ENCODE measurements at places on chromosomes 2 and 18. TPM values are rescaled to one million over a fixed set of nuclear protein-coding genes. Genes with fewer than 3 reads are reported as not detected.

- no peak for DNase-seq
Measured at GRCh38 chr2:118255771-118256372, 167.6 kb downstream of the INSIG2 start.

- no peak for DNase-seq
Measured at GRCh38 chr18:60664736-60665135, 292.2 kb upstream of the MC4R start.

GRCh38 chr2:79394485-79394859 lies 118.4 kb upstream of the CTNNA2 start:
- DNase-seq, result no peak

GRCh38 chr18:12422936-12423335 lies 15.2 kb downstream of the PRELID3A start:
- no peak for DNase-seq

- no peak for DNase-seq
Measured at GRCh38 chr2:1606421-1607235, 137.7 kb downstream of the PXDN start.

DNA sequence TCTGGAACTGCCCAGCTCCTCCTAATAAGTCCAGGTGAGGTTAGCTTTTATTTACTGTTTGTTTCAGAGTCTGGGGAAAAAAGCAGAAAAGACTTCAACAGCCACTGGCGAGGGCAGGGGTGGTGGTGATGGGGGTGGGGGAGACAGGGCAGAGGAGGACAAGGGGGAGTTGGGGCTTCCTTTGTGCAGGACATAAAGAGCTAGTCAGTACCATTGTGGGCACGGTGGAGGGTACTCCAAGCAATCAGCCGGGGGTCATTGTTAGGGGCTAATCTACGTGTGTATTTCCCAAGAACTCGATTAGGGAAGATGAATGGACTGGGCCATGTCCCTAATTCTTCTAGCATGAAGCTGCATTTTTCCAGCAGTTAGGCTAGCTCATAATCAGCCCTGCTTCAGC lies 2.8 kb upstream of the RAX start:
- no peak for DNase-seq

- no peak for DNase-seq
Measured at GRCh38 chr2:172062402-172063004, 22.8 kb upstream of the DLX1 start.

GRCh38 chr2:48414980-48415835 lies 114.7 kb upstream of the STON1 start:
- DNase-seq, result no peak

- DNase-seq, result no peak
Measured at GRCh38 chr18:48675912-48676311, 137.1 kb downstream of the CTIF start.

GRCh38 chr2:45212953-45213635 lies 203.8 kb upstream of the SIX2 start:
- no peak for DNase-seq

DNA sequence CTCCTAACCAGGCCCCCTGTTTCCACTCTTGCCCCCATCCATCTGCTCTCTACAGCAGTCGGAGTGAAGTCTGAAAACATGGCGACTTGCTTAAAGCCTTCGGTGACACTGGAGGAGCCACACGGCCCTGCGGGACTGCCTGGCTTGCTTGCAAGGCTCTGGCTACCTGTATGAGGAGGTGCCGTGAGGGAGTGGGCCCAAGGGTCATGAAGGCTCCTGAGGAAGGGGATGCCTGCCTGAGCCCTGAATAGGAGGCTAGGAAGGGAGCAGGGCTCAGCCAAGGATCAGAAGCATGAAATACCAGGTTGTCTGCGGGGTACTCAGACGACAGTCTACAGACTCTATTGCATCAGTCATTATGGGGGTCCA lies 75.4 kb downstream of the EMX1 start:
- no peak for DNase-seq

POTEI gene
- total RNA-seq, result 0.98 TPM

PSTPIP2 gene
- 6.4 TPM for total RNA-seq

SPIRE1 gene
- 24.3 TPM for total RNA-seq

DPP10 gene
- total RNA-seq, result 0.32 TPM

UGT1A1 gene
- total RNA-seq, result not detected

CD8A gene
- total RNA-seq, result 3.2 TPM

NFATC1 gene
- total RNA-seq, result 18.0 TPM

DCDC2C gene
- total RNA-seq, result 0.33 TPM

Measured in breast epithelium (tissue), 4 donors.